ENCODE measurements at places on chromosomes 1 and 21. TPM values are rescaled to one million over a fixed set of nuclear protein-coding genes. Genes with fewer than 3 reads are reported as not detected.

DNA sequence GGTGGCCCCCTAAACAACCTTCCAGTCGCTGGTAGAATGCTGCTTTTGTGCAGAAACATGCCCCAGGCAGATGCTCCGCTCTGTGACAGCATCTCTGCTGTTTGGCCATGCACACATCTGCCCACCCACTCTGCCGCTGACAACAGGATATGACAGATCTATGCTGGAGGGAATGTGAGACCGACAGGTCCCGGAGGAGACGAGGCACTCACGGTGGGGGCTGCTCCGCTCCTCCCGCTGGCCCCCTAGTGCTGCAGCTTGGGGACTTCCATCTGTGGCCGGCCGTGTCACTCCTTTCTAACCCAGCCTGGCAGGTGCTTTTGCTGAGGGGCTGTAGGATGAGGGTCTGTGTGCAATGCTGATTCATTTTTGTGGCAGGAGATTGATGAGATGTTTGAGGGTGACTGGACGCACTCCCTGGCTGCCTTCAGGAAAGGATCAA lies 49.1 kb upstream of the DMRTB1 start:
- no peak for DNase-seq

DNA sequence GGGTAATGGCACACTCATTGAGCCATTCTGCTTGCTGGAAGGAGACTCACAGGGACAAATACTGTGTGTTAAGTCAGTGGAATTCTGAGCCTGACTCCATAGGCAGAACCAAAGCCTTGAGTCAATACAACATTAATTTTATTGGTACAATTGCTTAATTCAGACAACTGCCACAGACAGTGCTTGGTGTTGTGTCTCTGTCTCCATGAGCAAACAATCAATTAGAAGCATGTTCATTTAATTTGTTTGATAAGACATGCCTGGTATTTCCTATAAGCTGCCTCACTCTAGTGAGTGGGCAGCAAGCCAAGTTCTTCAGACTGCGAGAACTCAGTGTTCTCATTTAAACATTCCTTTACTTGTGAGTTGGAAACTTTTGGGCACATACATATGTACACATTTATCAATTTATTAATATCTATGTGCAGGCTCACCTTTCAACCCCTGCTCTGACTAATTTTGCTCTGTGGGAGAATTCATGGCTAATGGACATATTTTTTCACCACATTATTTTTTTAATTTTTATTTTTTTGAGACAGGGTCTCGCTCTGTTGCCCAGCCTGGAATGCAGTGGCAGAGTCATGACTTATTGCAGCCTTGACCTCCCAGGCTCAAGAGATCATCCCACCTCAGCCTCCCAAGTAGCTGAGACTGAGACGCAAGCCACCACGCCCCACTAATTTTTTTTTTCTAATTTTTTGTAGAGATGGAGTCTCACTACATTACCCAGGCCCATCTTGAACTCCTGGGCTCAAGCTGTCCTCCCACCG lies 4.5 kb upstream of the SRSF10 start:
- DNase-seq, result no peak

ADGRB2 gene
- total RNA-seq, result 0.48 TPM

DNA sequence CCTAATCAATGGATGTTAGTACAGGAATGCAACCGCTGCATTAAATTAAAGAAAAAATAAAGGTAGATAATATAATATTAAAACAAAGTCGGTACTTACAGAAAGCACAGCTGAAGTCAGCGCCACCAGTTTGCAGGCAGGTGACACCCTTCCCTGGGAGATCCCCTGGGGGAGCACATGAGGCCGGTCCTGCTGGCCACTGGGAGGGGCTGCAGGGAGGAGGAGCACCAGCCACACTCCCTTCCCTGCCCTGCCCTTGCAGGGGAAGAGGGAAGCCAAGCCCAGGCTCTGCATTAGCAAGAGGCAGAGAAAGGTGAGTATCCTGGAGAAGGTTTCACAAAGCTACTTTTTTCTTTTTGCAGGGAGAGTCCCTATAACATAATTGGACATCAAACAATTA lies 507.0 kb downstream of the AJAP1 start:
- DNase-seq, result no peak

UQCRHL gene
- 1.9 TPM for total RNA-seq

KIF14 gene
- 16.2 TPM for total RNA-seq

DNA sequence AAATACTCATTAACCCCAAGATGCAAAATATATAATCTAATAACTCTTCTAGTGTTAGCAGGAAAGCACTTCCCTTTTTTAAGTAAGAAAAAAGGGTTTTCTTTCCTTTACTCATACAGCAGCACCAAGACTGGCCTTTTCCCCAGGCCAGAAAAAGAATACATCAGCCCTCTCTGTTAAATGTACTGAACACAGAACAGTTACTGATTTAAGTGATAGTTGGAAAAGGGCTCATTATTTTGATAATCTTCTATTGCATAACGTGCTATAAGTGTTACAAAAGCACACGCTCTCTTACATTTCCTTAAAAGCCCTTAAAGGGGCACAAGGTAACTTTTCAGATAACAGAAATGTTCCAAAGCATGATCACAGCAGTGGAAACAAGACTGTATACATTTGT lies 142.9 kb downstream of the TIAM1 start:
- no peak for DNase-seq

GRCh38 chr1:159941591-159942560 lies 3.5 kb downstream of the IGSF9 start:
- no peak for DNase-seq
